ENCODE measurements at places on chromosomes 16 and 17. TPM values are rescaled to one million over a fixed set of nuclear protein-coding genes. Genes with fewer than 3 reads are reported as not detected.

Gene SPNS3
- 0.17 TPM for total RNA-seq

Gene KRTAP3-1
- not detected for total RNA-seq

Gene DPEP2
- not detected for total RNA-seq

Gene ITGAD
- not detected for total RNA-seq

Gene C17orf78
- total RNA-seq: 0.64 TPM

- peak; percentile 19 for DNase-seq
Observed at GRCh38 chr16:73916829-73917594, 379.6 kb upstream of the PSMD7 start.

DNA sequence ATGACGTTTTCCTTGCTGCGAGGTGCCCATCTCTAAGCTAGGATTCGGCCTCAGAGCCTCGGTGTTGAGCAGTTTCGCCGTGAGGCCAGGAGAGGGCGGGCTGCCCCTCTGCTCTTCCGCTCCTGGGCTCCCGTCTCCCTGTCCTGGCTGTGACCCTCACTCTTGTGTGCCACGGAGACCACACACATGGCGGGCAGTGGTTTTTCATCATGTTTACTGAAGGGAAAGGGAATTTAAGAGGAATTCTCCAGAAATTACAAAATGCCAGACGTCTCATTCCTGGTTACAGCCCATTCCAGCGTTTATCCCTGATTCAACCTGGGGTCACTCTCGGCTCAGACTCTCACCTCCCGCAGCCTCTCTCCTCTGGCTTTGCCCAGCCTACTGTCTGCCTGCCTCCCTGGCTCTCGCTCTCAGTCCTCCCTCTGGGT, 96.8 kb upstream of the ELAC2 start:
- DNase-seq: peak; percentile 85

GRCh38 chr17:68347380-68347779, 56.1 kb downstream of the ARSG start:
- DNase-seq: no peak

GRCh38 chr16:85062323-85062722, 34.7 kb downstream of the KIAA0513 start:
- no peak for DNase-seq

DNA sequence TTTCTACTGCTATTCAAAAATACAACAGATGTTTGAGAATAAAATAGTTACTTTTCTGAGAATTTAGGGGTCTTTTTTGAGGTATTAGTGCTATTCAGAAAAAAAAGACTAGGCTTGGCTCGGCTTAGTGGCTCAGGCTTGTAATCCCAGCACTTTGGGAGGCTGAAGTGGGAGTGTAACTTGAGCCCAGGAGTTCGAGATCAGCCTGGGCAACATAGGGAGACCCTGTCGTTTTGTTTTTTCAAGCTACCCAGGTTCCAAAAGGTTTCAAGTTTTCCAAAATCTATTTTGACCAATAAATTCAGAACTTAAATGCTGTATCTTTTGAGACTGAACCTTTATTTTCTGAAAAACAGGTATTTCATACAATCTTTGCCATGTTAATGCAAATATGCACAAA, 3.2 kb upstream of the ARL6IP1 start:
- DNase-seq: no peak

GRCh38 chr16:57999971-58000705, at the start of gene ZNF319:
ZNF319 (minus strand) TSS chr16:58000672; CDS start chr16:57998265, 2,407 bp downstream.
- DNase-seq: no peak

DNA sequence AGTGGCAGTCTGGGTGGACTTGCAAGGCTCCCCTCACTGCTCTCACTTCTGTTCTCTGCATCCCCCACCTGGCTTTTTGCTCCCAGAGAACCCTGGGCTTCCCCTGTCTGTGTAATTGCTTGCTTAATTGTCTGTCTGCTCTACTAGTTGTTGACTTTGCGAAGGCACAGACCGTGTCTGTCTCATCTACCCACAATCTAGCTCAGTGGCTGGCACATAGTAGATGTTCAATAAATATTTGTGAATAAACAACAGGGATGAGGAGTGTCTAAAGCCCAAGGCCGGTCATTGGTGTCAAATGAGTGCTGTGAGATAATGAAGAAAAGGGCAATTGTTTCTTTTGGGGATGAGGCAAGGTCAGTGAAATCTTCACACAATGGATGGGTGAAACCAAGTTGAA, 2.8 kb upstream of the SEZ6 start:
- DNase-seq: no peak

DNA sequence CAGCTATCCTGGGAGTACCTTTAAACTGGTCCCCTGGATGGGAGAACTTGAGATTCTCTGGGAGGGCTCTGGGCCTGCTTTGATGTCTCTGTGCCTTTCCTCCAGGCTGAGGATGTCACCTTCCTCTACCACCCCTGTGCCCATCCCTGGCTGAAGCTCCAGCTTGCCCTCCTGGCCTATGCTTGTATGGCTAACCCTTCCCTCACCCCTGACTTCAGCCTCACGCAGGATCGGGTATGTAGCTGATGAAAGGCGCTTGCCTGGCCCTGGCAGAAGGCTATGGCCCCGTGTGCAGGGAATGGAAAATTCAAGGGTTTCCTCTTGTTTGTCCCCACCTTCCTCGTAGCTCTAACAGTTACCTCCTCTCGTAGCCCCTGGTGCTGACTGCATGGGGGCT, 3.0 kb downstream of the TP53I13 start:
- DNase-seq: no peak

GRCh38 chr17:15405058-15405415, 62.4 kb downstream of the CDRT4 start:
- DNase-seq: no peak

DNA sequence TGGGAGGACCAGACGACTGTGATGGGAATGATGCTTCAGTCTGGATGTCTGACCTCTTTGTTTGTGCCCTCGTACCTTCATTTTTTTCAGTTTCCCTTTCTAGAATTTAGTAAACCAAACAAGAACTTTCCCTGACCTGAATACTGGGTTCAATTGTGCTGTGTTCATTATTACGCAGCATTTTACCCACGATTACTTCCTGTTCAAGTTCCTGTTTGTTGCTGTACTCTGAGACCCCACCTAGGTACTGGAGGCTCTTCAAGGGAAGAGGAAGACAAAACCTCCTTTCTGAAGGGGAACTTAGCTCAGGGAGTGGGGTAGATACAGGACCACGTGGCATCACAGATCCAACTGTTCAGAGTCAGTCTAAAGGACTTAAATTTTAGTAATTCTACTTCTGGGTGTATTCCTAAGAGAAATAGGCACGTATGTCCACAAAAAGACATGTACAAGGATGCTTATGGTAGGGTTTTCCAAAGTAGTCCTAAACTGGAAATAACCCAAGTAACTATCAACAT, 9.2 kb upstream of the PRKCB start:
- DNase-seq: no peak

DNA sequence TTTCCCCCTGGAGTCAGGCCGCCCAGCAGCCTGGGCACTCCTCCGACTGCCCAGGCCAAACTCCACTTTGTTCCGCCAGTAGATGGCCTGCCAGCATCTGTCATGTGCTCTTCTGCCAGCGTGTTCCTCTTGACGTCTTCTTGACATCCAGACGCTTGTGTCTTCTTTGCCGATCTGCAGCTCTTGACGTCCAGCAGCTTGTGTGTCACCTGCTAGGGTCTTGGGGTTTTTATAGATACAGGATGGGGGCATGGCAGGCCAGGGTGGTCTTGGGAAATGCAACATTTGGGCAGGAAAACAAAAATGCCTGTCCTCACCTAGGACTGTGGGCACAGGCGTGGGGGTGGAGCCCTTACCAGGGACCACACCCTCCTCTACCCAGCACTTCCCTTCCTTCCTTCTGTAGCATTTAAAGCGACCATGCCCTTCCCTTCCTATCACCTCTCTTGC, 88.7 kb downstream of the BMERB1 start:
- DNase-seq: no peak

DNA sequence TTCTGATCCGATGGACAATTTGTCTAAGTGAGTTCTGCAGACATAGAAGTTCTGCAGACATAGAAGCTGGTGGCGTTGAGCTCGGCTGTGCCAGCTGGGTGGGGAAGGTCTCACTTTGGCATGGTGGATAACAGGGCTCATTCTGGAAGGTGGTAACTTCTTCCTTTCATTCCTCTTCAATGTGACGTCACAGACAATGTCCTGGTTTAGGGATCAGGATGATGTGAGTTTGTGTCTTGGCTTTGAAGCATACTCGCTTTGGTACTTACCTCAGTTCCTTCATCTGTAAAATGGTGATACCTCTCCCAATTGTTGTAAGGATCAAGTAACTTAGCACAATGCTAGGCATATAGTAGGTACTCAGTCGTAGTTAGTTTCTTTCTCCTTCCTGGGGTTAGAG, 408.8 kb upstream of the ASIC2 start:
- no peak for DNase-seq

DNA sequence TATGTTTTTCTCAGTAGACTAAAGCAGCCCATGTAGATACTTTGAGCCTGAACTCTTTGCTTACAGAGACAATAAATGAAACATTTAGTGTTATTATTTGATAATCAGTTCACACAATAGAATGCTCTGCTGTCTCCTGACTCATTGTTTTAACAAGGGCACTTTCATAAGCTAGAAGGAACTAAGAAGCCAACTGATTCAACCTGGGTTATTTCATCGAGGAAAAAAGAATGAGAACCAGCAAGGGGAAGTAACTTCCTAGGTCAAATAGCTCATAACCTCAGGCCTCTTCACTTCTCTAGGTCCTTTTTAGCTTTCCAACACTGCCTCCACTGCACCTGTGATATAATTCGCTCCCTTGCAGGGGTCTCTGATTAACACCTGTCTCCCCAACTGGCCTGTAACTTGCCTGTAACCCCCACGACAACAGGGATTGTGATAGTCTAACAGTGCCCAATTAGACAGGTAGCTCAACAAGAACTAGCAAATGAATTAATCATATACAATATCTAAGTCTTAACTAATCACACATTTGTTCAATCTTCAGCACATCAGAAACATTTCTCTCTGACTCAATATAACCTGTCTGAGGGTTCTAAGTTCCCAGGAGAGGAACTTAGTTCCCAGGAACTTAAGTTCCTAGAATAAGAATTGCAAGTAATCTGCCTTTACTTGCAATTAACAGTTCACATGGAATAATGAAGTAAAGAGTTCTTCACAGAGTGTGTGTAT, 34.8 kb downstream of the RFFL start:
- no peak for DNase-seq

DNA sequence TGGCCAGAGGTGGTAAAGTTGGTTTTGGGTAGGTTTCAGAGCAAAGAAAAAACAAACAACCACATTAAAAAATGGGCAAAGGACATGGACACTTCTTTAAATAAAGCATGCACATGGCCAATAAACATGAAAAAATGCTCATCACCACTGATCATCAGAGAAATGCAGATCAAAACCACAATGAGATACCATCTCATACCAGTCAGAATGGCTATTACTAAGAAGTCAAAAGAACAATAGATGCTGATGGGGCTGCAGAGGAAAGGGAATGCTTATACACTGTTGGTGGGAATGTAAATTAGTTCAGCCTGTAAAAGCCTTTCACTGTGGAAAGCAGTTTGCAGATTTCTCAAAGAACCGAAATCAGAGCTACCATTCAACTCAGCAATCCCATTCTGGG, 598.4 kb upstream of the SOX9 start:
- no peak for DNase-seq

DNA sequence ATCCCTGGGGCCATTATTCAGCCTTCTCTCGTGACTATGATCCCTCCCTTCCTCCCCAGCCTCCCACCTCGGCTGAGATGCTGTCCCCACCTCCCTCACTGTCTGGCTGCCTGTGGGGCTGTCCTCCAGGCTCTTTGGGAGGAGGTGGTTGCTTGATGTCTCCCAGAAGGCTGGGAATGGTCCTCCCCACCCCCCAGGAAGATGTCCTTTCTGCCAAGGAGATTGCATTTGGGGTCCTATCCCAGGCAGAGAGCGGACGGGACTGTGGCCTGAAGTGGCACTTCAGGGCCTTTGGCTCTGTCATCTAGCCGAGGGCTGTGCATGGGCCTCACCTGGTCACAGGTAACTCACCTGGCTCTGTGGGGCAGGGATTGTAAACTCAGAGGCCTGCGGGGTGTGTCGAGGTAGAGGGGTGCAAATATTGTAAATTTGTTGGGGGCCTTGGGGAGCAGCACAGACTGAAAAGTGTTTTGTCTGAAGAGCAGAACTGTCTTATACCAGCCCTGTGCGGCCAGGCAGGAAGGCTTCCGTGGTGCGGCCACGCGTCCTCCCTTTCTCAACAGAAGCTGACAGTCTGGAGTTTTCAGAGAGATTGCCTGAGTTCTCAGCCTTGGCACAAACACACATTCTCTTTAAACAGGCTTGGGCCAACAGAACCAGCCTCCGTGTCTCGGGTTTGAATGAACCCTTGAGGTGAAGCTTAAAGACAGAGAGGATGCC, 177.9 kb downstream of the SEC14L1 start:
- DNase-seq: no peak

DNA sequence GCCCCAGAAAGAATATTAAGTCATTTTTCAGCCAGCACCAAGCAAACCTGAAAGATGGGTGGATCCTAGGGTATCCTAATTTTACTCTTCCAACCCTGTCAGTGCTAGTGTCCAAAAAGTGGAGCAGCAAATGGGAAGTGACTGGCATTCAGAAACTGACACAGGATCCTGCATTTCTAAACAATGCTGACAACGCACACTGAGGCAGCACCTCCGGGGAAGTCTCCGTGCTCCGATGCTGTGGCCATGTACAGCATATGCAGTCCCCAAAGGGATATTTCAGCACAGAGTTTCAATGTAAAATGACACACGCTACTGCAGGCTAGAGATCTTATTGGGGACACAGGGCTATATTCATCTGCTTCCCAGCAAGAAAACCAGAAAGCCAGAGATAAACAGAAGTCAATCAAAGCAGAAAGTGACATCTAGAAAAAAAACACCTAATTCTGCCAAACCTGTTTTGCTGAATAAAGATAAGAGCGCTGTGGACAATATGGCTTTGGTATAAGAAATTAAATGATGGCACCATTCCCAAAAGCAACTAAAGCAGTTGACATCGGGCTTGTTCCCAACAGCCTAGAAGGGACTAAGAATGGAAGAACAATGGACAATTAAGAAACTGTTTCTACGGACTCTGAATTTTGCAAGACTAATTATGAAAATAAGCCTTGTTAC, 17.3 kb downstream of the XYLT1 start:
- DNase-seq: no peak

DNA sequence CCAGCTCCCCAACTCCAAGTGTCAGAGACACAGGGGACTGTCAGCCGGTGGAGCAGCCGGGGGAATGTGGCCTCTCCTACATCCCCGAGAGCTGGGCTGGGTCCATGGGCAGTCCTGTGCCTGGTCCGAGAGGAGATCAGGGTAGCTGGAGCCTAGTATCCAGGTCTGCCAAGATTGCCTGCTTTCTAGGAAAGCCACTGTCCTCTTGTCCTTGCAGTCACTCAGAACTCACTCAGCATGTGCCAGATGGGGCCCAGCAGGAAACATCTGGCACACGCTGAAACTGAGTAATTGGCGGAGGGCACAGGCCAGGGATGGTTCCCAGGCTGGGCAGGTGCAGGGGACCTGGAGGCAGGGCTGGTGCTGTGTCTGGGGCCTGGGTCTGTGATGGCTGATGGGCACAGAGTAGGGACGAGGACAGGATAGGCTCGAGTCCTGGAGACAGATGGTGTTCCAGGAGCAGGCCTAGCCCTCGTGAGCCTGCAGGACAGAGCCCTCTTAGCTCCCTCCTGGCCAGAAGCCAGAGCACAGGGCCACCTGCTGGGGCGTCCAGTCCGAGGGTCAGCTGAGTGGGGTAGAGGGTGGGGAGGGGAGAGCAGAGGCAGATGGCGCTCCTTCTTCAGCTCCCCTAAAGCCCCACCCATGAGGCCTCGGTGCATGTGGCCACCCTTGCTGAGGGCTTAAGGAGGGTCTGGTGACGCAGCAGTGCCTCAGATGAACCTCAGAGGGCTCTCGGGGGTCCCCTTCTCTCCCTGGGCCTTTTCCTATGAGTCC, 31.1 kb downstream of the ADCY7 start:
- no peak for DNase-seq
